ENCODE measurements at places on chromosomes 13 and 19.

GRCh38 chr13:84653915-84654534 lies 771.8 kb upstream of the SLITRK1 start:
- no peak overlapping the region for H3K4me3 ChIP-seq
- no peaks in the 10 kb centered on the region for H3K4me1 ChIP-seq
- no peaks in the 10 kb centered on the region for H3K36me3 ChIP-seq
- no peak for DNase-seq
- H3K27me3 ChIP-seq = no peaks in the 10 kb centered on the region

- DNase-seq = no peak
- peak overlapping the region; percentile 48 for H3K4me3 ChIP-seq
- no peak overlapping the region for H3K27ac ChIP-seq
- peaks cover 20% of the 10 kb centered on the region for H3K27me3 ChIP-seq
Observed at GRCh38 chr13:108495646-108496361, 133.6 kb upstream of the MYO16 start.

- H3K27ac ChIP-seq = no peak overlapping the region
- H3K27me3 ChIP-seq = peaks cover 14% of the 10 kb centered on the region
- peaks cover 4% of the 10 kb centered on the region for H3K4me1 ChIP-seq
- H3K4me3 ChIP-seq = no peak overlapping the region
Observed at GRCh38 chr19:38252385-38252784, 3.8 kb downstream of the PPP1R14A start.

GRCh38 chr13:73702419-73703071 lies 431.7 kb downstream of the KLF12 start:
- peak overlapping the region; percentile 40 for H3K4me3 ChIP-seq
- DNase-seq = peak; percentile 40
- H3K27ac ChIP-seq = peak overlapping the region; percentile 76
- peaks cover 24% of the 10 kb centered on the region for H3K36me3 ChIP-seq

DNA sequence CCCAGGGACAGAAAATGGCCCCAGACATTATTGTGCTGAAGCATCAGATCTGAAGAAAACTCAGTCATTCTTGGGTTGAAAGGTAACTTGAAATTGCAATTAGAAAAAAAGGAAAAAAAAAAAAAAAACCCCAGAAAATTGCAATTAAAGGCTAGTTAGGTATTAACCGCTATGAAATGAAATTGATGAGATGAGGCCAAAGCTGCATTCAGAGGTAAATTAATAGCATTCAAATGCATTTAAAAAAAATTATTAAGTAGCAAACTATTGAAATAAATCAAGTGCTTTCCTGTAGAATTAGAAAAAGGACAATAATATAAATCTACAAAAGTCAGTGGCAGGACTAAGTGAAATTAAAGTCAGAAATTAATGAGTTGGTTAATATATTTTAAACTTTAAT lies 6.4 kb downstream of the PGLS start:
- H3K36me3 ChIP-seq = peaks cover 23% of the 10 kb centered on the region
- peaks cover 5% of the 10 kb centered on the region for H3K4me1 ChIP-seq
- H3K27me3 ChIP-seq = no peaks in the 10 kb centered on the region
- H3K27ac ChIP-seq = no peak overlapping the region

- no peak overlapping the region for H3K27ac ChIP-seq
- H3K27me3 ChIP-seq = no peaks in the 10 kb centered on the region
- H3K36me3 ChIP-seq = no peaks in the 10 kb centered on the region
- H3K4me3 ChIP-seq = no peak overlapping the region
- DNase-seq = no peak
Observed at GRCh38 chr19:40139533-40140287, 49.0 kb upstream of the ZNF780A start.

DNA sequence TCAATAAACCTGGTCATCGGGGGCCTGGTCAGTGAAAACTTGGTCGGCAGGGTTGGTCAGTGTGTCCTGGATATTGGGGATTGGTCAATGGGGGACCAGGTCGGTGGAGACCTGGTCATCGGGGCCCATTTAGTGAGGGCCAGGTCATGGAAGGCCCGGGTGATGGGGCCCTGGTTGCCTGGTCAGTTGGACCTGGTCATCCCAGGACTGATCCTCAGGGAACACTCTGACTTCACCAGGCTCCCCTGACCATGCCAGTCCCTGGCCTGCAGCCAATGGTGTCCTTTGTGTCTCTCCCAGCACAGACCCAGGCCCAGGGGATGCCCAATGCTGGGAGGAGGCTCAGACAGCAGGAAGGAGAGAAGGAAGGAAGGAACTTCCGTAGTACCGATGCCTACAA lies 42.1 kb upstream of the TPM4 start:
- DNase-seq = no peak
- H3K4me3 ChIP-seq = no peak overlapping the region
- H3K4me1 ChIP-seq = no peaks in the 10 kb centered on the region
- no peaks in the 10 kb centered on the region for H3K36me3 ChIP-seq
- no peaks in the 10 kb centered on the region for H3K27me3 ChIP-seq

DNA sequence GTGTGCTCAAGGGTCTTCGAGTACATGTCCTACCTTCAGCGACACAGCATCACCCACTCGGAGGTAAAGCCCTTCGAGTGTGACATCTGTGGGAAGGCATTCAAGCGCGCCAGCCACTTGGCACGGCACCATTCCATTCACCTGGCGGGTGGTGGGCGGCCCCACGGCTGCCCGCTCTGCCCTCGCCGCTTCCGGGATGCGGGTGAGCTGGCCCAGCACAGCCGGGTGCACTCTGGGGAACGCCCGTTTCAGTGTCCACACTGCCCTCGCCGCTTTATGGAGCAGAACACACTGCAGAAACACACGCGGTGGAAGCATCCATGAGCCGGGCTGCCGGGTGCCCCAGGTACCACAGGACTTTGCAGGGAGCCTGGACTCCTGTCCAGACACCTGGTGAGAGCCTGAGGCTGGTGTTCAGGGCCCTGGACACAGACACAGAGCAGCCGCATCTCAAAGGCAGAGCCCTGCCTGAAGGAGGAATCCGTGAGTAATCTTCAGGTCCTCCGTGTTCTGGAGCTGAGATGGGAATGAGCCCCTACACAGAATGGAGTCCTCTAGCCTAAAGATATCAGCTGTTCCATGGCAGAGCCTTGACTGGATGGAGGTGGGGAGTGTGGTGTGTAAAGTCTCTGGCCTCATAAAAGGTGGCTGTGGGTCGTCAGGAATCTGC lies 1.5 kb downstream of the ZNF581 start:
- DNase-seq = no peak
- H3K4me3 ChIP-seq = no peak overlapping the region
- H3K27me3 ChIP-seq = no peaks in the 10 kb centered on the region
- peaks cover 12% of the 10 kb centered on the region for H3K36me3 ChIP-seq
- H3K4me1 ChIP-seq = peaks cover 75% of the 10 kb centered on the region
- H3K27ac ChIP-seq = no peak overlapping the region

- H3K27ac ChIP-seq = peak overlapping the region; percentile 59
- no peaks in the 10 kb centered on the region for H3K27me3 ChIP-seq
- DNase-seq = no peak
- H3K4me3 ChIP-seq = peak overlapping the region; percentile 70
- H3K36me3 ChIP-seq = no peaks in the 10 kb centered on the region
Observed at GRCh38 chr19:13795595-13796300, 505 bp downstream of the ZSWIM4 start.

GRCh38 chr19:35792312-35792711 lies 16.9 kb downstream of the ARHGAP33 start:
- no peak overlapping the region for H3K4me3 ChIP-seq
- H3K4me1 ChIP-seq = peaks cover 3% of the 10 kb centered on the region
- no peaks in the 10 kb centered on the region for H3K36me3 ChIP-seq
- no peak for DNase-seq
- H3K27ac ChIP-seq = no peak overlapping the region
- peaks cover 12% of the 10 kb centered on the region for H3K27me3 ChIP-seq

DNA sequence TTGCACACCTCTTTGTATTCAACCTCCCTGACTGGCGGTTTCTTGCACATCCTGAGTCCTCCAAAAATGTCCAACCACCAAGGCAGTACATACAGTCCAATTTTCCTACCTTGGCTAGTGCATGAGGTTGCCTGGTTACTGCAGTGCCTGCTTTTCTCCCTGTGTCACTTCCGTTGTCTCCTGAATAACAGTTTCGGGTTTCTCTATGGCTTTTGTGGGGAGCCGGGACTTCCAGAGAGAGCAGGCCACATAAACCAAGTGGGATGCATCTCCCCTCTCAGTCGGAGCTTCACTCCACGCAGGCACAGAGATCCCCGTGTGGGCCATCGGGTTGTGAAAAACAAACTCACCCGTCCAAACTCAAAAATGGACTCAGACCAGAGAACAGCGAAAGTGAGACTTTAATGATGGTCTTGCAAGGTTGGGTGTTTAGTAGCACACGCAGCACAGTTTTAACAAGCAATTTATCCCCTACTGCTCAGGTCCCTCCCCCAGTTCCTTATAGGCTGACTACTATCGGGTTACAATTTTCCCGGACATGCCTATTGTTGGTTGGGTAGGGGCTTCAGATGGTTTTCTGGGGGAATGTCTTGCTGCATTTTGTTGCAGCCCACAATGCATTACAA lies 173.1 kb downstream of the POU4F1 start:
- no peak for DNase-seq
- no peak overlapping the region for H3K4me3 ChIP-seq
- H3K36me3 ChIP-seq = no peaks in the 10 kb centered on the region
- no peak overlapping the region for H3K27ac ChIP-seq
- H3K4me1 ChIP-seq = no peaks in the 10 kb centered on the region

GRCh38 chr19:15110418-15110815 lies 3.2 kb downstream of the SYDE1 start:
- H3K4me1 ChIP-seq = peaks cover 16% of the 10 kb centered on the region
- no peak overlapping the region for H3K4me3 ChIP-seq
- no peak overlapping the region for H3K27ac ChIP-seq
- peaks cover 10% of the 10 kb centered on the region for H3K27me3 ChIP-seq
- DNase-seq = no peak

GRCh38 chr19:5542665-5543064 lies 25.1 kb downstream of the TINCR start:
- no peaks in the 10 kb centered on the region for H3K36me3 ChIP-seq
- no peak for DNase-seq
- no peaks in the 10 kb centered on the region for H3K4me1 ChIP-seq
- peaks cover 12% of the 10 kb centered on the region for H3K27me3 ChIP-seq
- no peak overlapping the region for H3K4me3 ChIP-seq

DNA sequence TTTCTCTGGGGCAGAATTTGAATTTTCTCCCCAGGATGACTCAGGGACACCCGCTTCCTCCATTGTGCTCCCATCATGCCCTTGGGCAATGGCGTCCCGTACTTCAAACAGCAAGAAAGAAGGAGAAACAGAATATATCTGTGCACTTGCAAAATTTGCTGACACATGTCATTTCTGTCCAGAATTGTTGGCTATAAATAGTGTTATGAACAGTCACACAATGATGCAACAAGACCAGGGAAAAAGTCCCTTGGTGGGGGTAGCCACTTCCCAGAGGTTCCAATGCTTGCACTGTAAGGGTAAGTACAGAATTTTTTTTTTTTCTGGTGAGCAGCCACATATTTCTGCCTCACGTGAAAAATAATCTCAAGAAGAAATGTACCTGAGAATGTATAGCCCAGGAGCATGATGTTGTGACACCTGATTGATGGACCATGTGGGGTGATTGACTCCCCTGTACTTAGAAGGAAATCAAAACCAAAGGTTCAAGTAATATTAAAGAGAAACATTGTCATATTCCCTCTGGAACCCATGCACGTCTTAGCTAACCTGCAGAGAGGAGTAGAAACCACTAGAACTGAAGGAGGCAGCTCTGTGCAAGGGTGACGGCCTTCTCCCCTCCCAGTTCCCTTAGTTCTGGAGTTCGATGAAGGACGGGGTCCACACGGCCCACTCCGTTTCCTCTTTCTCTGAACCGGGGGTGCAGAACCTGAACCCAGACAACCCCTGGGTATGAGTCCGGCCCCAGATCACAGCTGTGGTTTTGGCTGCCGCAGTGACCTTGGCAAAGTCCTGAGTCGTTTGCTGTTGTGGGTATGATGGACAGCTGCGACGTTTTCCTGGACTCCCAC lies 9.3 kb upstream of the LAIR1 start:
- no peak overlapping the region for H3K27ac ChIP-seq
- DNase-seq = no peak
- no peaks in the 10 kb centered on the region for H3K27me3 ChIP-seq
- peaks cover 78% of the 10 kb centered on the region for H3K4me1 ChIP-seq

- DNase-seq = no peak
- peaks cover 17% of the 10 kb centered on the region for H3K36me3 ChIP-seq
- H3K27ac ChIP-seq = no peak overlapping the region
- peaks cover 12% of the 10 kb centered on the region for H3K4me1 ChIP-seq
- no peak overlapping the region for H3K4me3 ChIP-seq
Observed at GRCh38 chr19:5124111-5124855, 155.4 kb downstream of the KDM4B start.

- H3K4me1 ChIP-seq = no peaks in the 10 kb centered on the region
- peaks cover under 1% of the 10 kb centered on the region for H3K27me3 ChIP-seq
- H3K36me3 ChIP-seq = no peaks in the 10 kb centered on the region
- H3K4me3 ChIP-seq = no peak overlapping the region
- no peak for DNase-seq
- no peak overlapping the region for H3K27ac ChIP-seq
Observed at GRCh38 chr19:28883241-28883693, 329.7 kb downstream of the UQCRFS1 start.

DNA sequence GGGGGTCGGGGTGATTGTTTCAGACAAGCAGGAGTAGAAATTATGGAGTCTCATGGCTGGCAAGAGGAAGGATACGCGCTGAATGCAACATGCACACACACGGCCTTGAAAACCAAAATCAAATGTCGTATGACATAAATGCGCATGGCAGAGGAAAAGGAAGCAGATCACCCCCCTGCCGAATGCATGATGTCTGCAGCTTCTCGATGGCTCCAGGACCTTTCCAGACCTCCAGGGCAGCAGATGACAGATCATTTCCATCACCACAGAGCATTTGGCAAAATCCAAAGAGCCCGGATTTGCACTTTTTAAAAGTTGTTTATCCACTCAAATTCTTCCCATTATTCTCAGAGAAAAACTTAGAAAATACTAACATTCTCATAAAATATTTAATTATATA lies 211.7 kb downstream of the NHLRC3 start:
- no peak overlapping the region for H3K4me3 ChIP-seq
- no peaks in the 10 kb centered on the region for H3K36me3 ChIP-seq
- no peak for DNase-seq
- no peaks in the 10 kb centered on the region for H3K4me1 ChIP-seq

DNA sequence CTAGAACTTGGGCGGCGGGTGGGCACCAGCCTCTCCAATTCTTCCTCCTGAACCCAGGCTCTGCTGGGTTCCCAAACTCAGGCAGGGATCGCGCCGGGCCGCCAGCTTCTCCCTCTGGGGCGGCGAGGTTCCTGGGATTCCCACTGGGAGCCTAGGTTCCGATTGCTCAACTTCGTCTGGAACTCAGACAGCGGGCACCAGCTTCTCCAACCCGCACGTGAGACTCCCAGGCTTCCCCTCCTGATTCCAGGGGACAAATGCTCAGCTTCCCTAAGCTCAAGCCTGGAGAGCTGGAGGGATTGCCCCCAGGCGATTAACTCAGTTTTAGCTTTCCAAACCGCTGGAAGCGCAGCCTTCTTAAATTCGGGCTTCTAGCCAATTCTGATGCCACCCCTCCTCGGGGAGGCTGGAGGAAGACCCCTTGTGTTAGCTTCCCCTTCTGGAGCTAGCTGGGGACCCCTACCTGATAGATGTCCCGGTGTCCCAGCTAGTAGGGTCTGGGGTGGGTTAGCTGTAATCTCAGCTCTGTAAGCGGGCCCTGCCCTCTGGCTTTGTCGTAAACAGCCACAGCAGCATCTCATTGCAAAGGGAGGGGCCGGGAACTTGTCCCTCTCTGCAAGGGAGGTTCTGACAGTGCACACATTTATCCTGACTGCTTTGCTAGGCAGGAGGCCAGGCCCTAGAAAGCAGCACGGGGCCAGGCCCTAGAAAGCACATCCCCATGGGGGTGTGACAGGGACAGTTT lies 671 bp downstream of the MCOLN1 start:
- H3K27me3 ChIP-seq = no peaks in the 10 kb centered on the region
- H3K4me1 ChIP-seq = peaks cover 19% of the 10 kb centered on the region
- no peak overlapping the region for H3K27ac ChIP-seq
- no peak for DNase-seq

- H3K27ac ChIP-seq = no peak overlapping the region
- no peak for DNase-seq
- H3K4me1 ChIP-seq = peaks cover 33% of the 10 kb centered on the region
- no peaks in the 10 kb centered on the region for H3K36me3 ChIP-seq
Observed at GRCh38 chr13:31048521-31048920, 113.2 kb downstream of the HSPH1 start.
